Vagina (tissue), 2 donors: ENCODE measurements at places on chromosomes 5 and 9. TPM values are rescaled to one million over a fixed set of nuclear protein-coding genes. Genes with fewer than 3 reads are reported as not detected.

The PCDHGA9 gene
- 8.8 TPM for total RNA-seq

GRCh38 chr5:146799671-146800070 lies 78.9 kb downstream of the PPP2R2B start:
- DNase-seq: no peak

DNA sequence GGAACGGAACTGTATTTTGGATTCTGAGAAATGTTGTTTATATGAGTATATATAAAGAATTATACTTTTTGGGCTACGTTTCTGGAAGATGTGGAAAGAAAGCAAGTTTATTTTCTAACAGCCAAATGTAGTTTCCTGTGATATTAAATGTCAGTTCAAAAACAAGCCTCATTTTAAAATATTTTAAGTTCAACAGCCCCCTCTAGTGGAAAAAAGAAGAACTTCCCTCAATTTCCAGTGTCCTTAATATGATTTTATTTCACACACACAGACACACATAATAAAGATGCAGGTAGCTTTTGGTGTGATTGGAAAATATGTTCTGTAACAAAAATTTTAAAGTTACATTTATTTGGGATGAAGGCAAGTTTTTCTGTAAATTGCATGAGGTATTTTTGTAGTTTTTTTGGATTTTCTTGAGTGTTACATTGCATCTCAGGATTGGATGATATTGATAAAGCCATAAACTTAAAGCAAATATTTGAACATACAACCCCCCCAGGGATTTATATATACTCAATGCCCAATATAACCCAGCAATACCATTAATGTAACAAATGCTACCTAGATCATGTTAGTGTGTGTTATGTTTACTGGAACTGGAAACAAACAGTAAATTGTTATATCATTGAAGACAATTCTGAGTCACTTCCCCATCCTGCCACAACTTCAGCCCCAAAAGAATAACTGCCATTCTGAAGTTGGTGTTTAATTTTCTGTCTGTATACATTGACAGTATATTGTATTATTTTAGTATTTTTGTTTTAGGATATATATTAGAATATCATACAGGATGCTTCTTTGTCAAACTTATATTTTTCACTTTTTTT lies 54.0 kb downstream of the CCDC171 start:
- DNase-seq: no peak

DNA sequence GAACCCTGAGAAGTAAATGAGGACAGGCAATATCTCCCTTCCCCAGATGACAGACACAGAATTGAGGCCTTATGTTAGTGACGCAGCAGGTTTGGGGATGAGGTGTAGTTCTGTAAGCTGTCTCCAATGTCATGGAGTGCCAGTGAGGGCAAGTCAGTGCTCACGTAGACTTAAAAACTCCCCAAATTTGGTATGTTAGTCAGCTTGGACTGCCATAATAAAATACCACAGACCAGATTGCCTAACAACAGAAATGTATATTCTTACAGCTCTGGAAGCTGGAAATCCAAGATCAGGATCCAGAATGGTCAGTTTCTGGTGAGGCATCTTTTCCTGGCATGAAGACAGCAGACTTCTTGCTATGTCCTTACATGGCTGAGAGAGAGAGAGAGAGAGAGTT lies 14.9 kb downstream of the FOXI1 start:
- peak; percentile 37 for DNase-seq

- no peak for DNase-seq
These were observed 130.7 kb downstream of the SEC61B start for GRCh38 chr9:99352826-99353225.

The DRD1 gene
- not detected for total RNA-seq

DNA sequence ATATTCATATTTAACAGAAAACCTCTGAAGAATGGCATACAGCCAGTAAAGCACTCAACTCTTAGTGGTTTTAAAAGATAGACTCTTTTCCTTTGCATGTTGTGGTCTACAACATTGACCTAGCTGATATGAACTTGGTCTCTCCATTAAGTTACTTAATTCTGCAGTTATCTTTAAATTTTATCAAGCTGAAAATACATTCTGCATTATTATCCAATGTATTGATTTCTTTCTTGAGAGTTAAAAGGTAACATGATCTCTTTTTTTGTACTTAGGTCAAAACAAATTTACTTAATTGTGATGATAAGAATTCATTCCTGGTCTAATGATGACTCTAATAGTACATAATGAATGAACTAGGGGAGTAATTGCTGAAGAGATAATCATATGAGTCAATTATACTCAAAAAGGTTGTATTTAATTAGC lies 132.9 kb downstream of the STARD4 start:
- no peak for DNase-seq

- no peak for DNase-seq
These were observed 33.1 kb downstream of the DAB2IP start for GRCh38 chr9:121684381-121685145.

The ZNF782 gene
- total RNA-seq: 16.9 TPM

The C7 gene
- total RNA-seq: 385 TPM
